Osteocyte (in vitro differentiated cells): ENCODE measurements at places on chromosomes 12 and 14.

- no peak for DNase-seq
These were observed 763.9 kb upstream of the MGAT4C start for GRCh38 chr12:87020071-87020470.

- DNase-seq: no peak
These were observed 171.3 kb downstream of the TMTC2 start for GRCh38 chr12:82857911-82858533.

- DNase-seq: no peak
These were observed 11.7 kb downstream of the TULP3 start for GRCh38 chr12:2902272-2902880.

- DNase-seq: no peak
These were observed 53.8 kb downstream of the TMCC3 start for GRCh38 chr12:94596596-94596995.

DNA sequence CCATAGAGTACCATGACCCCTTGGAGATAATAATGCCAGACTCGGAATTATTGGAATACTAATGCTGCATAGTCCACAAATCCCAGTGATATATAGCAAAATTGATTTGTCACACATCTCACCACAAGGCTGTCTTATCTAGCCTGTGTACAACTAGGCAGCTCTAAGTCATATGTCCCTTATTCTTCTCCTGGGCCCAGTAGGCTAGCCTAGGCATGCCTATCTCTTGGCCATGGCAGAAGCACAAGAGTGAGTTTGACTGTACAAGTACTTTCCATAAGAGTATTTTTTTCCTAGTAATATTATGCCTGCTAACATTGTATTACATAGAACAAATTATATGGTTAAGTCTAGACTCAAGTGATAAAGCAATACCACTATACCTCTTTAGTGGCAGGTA, 1122.1 kb upstream of the SEL1L start:
- DNase-seq: no peak
